ENCODE measurements at places on chromosomes 16 and 17.

- DNase-seq = no peak
Measured at GRCh38 chr17:40312131-40312731, 3.3 kb downstream of the RARA start.

DNA sequence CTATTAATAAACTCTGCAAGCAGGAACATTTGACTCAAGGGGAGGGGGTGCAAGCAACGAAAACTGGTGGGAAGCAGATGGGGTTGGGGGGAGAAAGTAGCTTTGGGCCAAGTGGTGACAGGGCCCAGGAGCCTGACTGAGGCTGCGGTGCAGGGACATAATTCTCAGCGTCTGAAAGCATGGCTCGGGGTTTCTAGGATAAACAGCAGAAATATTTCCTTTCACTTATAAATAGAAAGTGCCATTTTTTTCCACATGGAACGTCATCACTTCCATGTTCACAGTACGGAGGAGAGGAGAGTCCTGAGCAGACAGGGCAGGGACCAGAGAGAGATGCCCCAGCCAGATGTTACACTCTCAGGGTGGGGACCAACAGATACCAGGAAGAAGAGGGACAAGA is 197.1 kb downstream of the ZFHX3 start:
- DNase-seq = peak; percentile 51

DNA sequence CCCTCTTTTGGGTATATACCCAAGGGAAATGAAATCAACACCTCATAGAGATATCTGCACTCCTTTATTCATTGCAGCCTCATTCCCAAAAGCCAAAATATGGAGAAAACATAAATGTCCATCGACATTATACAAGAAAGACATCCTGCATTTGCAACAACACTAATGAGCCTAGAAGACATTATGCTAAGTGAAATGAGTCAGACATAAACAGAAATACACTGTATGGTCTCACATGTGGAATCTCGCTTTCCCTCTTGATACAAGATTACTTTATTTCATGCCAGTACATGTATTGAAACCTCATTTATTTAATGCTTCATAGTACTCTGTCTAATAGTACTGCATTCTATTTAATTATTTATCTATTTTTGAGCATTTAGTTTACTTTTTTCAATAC is 157.2 kb downstream of the ZNF18 start:
- no peak for DNase-seq

- DNase-seq = no peak
Measured at GRCh38 chr17:7897090-7897489, 8.5 kb downstream of the CHD3 start.

DNA sequence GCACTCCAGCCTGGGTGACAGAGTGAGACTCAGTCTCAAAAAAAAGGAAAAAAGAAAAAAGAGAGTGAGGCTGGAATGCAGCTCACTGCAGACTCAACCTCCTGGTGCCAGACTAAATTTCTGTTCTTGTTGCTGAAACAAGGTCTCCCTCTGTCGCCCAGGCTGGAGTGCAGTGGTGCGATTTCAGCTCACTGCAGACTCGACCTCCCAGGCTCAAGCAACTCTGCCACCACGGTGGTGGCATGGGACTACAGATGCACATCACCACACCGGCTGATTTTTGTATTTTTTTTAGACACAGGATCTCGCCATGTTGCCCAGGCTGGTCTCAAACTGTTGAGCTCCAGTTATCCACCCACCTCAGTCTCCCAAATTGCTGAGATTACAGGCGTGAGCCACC is 34.6 kb downstream of the TRIM25 start:
- DNase-seq = no peak

DNA sequence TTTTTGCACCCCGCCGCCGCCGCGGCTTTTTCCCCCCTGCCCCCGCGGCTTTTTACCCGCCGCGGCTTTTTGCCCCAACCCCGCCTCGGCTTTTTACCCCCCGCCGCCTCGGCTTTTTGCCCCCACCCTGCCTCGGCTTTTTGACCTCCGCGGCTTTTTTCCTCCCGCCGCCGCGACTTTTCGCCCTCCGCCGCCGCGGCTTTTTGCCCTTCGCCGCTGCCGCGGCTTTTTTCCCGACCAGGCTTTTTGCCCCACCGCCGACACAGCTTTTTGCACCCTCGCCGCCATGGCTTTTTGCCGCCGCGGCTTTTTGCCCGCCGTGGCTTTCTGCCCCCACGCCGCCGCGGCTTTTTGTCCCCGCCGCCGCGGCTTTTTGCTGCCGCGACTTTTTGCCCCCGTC is 137.0 kb upstream of the TP53TG3D start:
- DNase-seq = no peak

DNA sequence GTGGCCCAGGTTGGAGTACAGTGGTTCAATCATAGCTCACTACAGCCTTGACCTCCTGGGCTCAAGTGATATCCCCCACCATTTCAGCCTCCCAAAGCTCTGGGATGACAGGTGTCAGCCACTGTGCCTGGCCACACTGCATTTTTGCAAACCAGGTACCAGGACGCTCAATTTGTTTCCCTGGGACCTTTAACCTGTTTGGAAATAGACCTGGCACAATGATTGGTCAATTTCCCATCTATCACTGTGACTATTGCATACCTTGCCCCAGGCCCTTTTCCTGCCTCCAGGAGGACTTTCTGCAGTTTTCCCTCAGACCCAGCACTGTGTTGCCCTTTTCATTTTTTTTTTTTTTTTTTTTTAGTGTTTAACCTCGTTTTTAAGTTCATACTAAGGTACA is 11.1 kb upstream of the FUS start:
- DNase-seq = no peak

DNA sequence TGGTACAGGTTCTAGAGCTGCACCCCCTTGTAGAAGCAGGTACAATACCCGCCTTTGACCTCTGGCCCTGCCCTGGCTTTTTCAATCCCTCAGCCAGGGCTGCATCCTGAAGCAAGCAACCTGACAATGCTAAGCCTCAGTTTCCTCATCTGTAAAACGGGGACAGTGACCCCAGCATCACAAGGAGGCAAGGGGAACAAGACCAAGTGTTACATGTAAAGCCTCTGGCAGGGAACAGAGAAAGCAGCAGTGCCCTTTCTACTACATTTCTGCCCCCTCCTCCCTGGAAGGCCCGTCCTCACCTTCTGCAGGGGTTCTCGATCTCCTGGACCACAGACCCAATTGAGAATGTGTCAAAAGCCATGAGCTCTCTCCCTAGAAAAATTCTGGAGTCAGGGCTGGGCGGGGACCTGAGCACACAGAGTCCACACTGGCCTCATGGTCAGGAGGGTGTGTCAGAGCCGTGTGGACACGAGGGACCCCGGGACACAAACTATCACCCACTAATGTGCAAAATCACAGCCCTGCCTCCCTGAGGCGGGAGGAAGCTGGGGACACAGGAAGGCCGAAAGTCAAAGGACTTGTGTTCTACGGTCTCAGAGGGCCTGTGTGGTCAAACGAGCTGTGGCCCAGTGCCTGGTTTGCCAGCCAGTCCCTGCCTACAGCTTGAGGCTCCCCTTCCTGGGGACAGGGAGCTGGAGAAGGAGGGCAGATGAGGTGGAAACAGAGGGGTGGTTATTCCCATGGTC is 27.5 kb downstream of the LRRC75A start:
- no peak for DNase-seq

GRCh38 chr16:47069841-47070584 is 73.7 kb downstream of the NETO2 start:
- no peak for DNase-seq
